Activated T-cell treated with anti-CD3 and anti-CD28 coated beads for 48 hours (primary cell): ENCODE measurements at places on chromosomes 7 and 10.

DNA sequence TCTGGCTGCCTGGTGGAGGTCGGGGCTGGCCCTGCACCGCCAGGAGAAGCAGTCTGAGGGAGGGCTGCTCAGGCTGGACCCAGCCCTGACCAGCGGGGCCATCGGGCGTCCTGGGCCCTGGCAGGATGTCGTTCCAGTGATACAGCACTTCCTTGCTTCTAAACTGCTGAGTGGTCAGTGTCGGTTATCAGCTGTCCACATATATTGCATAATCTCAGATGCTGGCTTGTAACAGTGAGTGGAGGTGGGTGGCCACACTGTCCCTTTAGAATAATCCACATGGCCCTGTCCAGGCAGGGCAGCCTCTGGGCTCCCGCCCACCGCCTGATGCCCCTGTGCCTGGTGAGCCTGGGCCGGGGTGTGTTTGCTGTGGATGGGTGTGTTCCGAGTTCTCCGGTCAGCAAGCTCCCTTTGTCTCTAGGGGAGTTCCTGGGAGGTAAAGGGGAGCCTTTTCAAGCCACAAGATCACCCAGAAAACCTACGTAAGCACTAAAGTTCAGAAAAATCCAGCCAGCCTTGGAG is 86.1 kb downstream of the LHPP start:
- no peak for DNase-seq

- no peak for DNase-seq
Measured at GRCh38 chr7:127678947-127679346, 27.0 kb downstream of the SND1 start.

- no peak for DNase-seq
Measured at GRCh38 chr10:124325998-124326636, 92.6 kb downstream of the OAT start.

- DNase-seq, result no peak
Measured at GRCh38 chr10:85231534-85232270, 903.3 kb downstream of the CCSER2 start.

DNA sequence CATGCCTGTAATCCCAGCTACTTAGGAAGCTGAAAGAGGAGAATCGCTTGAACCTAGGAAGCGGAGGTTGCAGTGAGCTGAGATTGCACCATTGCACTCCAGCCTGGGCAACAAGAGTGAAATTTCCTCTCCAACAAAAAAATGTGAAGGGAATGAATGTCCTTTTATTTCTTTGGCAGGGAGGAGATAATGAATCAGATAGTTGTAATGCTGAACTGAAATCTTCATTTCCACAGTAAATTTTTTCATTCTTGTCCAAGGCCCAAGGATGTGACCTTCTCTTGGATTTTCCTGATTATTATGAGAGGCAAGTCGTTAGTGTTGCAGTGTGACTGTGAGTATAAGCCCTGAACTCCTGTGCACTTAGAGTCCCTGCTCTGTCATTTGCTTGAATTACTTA is 13.6 kb downstream of the STAMBPL1 start:
- DNase-seq, result no peak

- no peak for DNase-seq
Measured at GRCh38 chr7:66207540-66207939, 2.4 kb downstream of the TPST1 start.

GRCh38 chr7:73718905-73719805 is at the start of gene STX1A:
Gene STX1A (minus strand): TSS chr7:73719669. CDS start chr7:73719631, 38 bp downstream.
- DNase-seq, result peak; percentile 77

DNA sequence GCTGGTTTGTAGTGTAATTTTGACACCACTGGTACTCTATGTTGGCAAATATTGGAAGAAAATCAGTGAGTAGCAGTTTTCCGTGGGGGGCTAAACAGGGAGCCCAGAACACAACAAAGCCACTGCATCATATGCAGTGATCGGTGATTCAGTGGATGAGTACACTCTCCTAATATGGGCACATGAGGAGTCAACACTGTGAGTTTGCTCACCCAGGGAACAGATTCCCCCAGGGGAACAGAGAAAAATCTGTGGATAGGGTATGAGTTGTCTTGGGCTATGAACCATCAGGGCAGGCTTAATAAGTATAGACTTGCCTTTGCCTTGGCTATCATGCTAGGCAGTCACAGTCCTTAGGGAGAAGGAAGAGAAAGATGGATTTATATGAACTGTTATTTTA is 227.7 kb upstream of the SEMA3E start:
- DNase-seq, result no peak

DNA sequence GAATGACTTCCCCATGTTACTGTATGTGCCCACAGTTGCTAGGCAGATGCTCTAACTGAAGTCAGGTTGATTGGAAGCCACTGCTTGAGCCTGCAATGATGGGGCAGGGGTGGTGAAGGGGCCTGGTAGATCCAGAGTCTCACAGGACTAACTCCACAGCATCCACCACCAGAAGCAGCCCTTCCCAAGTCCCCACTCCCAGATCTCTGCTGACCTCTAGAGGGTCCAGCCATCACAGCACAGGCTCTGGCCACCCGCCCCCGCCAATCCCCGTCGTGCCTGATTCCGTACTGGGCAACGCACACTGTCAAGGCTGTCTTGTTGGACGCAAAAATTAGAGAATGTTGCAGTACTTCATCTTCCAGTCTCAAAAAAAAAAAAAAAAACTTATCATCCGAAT is 136.8 kb upstream of the PDE1C start:
- no peak for DNase-seq

GRCh38 chr7:50304911-50305582 is 531 bp downstream of the IKZF1 start:
- DNase-seq, result no peak

GRCh38 chr10:71205468-71205867 is 6.9 kb upstream of the UNC5B start:
- no peak for DNase-seq

DNA sequence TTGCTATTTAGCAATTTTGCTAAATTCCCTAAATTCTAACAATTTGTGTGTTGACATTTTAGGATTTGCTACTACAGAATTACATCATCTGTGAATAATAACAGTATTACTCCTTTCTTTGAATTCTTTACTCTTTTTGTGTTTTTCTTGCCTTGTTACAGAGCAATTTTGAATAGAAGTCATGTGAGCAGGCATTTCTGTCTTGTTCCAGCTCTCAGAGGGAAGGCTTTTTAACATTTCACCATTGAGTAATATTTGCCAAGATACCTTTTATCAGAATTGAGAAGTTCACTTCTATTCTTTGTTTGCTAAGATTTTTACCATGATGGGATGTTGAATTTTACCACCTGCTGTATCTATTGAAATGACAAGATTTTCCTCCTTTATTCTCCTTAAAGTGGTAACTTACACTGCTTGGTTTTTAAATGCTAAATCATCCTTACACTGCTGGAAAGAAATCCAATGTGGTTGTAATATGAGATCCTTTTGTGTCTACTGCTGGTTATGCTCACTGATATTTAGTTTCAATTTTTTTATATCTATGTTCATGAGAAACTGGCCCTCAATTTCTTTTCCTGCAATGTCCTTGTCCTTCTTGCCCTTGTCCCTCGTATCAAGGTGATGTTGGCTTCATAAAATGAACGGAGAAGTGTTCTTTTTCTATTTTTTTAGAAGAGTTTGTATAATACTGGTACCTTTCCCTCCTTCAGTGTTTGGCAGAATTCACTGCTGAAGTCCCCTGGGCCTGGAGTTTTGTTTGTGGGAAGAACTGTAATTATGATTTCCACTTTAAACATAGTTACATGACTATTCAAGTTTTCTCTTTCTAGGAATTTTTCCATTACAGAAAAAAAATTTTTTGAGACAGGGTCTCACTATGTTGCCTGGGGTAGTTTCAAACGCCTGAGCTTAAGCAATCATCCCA is 50.3 kb upstream of the ATP6V0A4 start:
- no peak for DNase-seq

GRCh38 chr7:99393355-99394187 is 14.8 kb downstream of the PDAP1 start:
- DNase-seq, result no peak

DNA sequence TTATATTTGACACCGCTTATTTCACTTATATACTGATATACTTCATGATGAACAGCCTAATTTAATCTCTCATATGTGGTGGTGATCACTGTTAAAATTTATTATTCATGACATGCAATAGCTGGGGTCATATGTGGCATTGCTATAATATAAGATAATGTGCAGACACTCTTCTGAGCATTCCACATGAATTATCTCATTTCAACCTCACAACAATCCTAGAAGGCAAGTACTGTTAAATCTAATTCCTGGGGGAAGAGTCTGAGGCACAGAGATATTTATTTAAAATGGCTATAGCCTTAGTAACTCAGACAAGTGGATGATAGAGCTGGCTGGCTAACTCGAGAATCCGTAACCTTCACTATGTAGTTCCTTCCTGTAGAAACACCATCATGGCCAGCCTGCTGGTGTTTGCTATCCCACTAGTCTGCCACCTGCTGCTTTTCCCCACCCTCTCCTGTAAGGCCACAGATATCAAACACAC is 46.6 kb upstream of the A1CF start:
- no peak for DNase-seq

DNA sequence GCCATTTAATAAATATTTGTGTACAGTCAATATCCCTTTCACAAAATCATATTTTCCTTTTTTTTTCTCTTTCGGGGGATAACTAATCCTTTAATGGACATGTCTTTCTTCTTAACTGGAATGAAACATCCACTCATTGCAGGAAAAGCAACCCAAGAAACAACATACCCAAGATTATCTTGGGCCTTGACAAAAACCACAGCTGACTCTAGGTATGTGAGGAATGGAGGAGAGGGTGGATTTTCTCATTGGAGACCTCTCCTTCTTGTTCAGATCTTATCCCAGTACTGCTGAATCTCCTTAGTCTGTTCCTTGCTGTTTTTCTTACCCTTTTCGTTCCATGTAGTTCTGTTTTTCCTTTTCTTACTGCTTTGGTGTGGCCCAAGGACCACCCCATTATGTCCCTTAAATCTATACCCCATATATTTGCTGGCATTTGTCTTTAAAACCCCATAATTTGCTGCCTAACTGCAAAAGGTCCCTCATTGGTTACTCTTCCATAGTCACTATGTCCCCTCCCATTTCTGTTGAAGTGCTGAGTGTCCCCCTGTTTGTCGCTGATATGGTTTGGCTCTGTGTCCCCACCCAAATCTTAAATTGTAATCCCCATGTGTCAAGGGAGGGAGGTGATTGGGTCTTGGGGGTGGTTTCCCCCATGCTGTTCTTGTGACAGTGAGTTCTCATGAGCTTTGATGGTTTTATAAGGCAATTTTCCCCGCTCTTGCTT is 6.8 kb upstream of the CDK6 start:
- DNase-seq, result no peak

DNA sequence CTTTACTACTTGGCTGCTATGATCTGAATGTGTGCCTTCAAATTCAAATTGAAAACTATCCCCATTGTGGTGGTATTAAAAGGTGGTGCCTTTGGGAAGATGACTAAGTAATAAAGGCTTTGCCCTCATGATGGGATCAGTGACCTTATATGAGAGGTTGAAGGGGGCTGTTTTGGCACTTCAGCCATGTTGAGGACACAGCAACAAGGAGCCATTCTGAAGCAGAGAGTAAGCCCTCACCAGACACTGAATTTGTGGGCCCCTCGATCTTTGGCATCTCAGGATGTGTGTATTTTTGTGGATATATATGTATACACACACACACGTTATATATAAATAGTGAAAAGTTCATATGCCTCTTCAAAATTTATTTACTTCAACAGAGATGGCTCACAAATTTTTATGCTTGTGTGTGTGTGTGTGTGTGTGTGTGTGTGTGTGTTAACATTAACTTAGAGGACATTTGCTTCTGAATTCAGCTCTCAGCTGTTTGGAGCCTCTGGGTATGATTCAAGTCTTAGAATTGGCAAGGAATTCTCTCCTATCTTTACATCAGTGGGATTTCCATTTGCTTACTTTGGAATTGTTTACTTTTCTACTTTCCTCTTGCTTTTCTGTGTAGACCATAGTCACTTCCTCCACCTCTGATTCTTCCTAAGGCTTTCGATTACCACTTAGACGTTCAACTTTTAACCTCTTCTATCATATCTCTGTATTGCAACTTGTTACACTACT is 66.6 kb downstream of the MAGI2 start:
- DNase-seq, result no peak

- no peak for DNase-seq
Measured at GRCh38 chr7:8254215-8254614, 7.8 kb downstream of the ICA1 start.

DNA sequence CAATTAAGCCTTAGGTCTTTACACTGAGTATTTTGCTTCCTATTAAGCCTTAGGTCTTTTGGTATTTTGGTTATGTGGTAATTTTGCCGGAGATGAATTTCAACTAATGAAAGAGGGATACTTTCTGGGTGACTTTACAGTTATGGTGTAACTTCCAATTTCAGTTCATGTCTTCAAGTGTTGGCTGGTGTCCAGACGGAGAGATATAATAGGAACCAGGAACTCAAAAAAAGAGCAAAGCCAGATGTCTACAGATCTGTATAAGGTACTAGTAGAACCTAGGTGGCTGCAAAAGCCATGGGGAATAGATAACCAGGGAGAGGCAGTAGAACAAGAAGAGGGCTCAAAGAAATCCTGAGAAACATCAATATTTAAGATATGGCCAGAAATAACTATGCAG is 12.3 kb downstream of the ERCC6 start:
- DNase-seq, result no peak

GRCh38 chr7:105388356-105389087 is at the start of gene SRPK2:
Gene SRPK2 (minus strand): TSS chr7:105388921.
- DNase-seq, result peak; percentile 76

GRCh38 chr7:77460057-77460486 is 43.9 kb upstream of the GSAP start:
- DNase-seq, result no peak

DNA sequence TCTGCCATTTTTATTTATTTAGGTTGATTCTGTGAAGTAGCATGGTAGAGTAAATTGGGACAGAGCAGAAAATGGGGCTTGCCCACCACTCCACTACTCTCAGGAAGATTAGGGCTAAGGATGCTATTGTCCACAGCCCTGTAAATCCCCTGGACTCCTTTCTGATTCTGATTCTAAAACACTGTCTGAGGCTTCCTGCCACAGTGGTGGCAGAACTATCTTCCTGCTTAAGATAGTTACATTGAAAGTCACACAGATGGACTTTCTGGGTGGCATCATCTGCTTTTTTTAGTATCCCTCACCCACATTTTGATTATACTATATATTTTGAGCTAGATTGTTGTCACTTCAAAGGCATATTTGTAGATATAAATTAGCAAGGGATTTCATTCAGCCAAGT is 50.0 kb downstream of the SPAM1 start:
- DNase-seq, result no peak

DNA sequence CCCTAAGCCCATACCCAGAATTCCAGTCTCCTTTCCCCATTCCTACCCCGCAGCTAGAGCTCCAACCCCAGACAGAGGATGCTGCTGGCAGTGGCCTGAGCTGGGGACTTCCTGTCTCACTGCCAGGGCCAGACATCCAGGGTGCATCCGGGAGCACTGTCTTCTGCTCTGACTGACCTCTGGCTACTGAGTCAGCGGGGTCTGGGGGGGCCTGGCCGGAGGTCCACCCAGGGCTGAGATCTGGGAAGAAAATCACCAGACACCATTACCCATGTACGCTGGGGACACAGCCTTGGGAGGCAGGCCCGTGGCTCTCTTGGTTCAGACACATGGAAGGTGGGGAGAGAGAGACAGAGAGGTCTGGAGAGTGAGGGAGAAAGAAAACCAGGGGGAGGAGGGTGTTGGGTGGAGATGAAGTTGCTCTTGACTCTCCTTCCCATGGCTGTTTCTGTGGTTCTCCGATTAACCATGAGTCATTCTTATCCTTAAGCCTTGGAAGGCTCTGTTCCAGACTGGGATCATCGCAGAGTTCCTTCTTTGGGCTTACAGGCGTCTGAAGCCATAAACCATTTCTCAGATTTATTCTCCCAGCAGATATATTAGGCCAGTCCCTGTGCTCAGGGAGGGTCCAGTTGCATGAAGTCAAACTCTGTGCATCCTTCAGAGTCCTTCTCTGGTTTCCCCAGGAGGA is 23.6 kb downstream of the TSPAN15 start:
- no peak for DNase-seq
